ENCODE measurements at places on chromosomes 6 and 20.

GRCh38 chr20:45863543-45864470, 6.4 kb downstream of the ZSWIM3 start:
- DNase-seq: no peak

- no peak for DNase-seq
Measured at GRCh38 chr20:17617212-17617867, 47.5 kb downstream of the DSTN start.

DNA sequence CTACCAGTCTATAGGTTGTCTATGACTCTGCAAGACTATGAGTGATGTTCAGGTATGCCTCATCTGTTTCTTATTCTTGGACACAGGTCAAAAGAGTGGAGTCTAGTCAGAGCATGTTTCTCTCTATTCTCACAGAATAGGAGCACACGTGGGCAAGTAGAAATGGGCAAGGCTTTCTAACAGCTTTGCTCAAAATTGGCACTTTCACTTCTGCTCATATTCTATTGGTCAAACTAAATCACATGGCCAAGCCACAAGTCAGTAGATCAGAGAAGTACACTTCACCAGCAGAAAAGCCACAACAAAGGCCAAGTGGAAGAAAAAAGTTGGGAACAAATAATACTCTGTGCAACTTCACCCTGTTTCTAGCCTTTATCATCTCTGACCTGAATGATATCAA, 354.5 kb upstream of the SYNCRIP start:
- DNase-seq: no peak

DNA sequence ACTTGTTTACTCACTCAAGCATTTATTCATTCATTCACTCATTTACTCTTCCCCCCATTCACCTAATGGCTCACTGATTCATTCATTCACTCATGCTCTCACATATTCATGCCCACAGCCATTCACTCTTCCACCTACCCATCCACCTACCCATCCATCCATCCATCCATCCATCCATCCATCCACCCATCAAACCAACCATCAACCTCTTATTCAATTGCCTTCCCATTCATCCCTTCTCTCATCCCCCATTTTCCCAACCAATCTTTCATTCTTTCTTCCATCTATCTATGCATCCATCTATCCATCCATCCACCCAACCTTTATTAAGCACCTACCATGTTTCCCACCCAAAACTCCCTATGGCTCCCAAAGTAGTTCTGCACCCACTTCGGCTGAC, 1.6 kb upstream of the ARHGAP40 start:
- DNase-seq: no peak

GRCh38 chr20:48350313-48350988, 477.3 kb downstream of the PREX1 start:
- DNase-seq: no peak

GRCh38 chr20:40110311-40110831, 578.7 kb downstream of the MAFB start:
- no peak for DNase-seq

- DNase-seq: no peak
Measured at GRCh38 chr20:32059189-32059588, 7.1 kb downstream of the HCK start.

DNA sequence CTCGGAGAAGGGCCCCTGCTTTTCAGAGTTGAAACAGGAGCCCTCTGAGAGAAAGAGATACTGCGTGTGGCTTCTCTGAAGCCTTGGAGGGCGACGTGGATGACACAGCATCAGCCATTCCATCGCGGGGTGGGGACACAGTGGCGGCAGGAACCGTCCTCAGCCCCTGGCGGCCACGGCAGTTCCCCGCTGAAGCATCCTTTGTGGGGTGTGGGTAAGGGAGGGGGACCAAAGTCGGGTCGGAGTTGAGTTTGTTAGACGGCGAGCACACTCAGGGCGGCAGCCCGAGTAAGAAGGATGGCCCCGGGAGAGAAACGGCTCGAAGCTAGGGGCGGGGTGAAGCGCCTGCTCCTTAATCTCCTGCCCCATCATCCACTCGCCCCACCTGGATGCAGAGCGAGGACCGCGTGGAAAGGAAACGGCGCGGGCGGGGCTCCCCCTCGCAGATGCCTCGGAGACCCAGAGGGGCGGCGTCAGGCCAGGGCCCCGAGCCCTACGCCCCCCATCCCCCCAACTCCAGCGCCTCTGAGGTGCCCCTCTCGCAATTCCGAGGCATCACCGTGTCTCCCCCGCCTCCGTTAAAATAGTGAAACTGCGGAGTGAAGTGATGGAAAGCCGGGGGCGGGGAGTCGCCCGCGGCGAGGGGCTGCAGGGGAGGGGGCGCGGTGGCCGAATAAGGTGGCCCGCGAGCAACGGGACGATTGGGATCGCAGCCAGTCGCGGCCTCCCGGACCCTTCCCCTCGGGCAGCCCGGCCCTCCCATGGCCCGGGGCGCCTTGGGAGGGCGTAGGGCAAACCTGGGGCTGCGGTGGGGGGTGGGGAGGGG, 796 bp upstream of the RREB1 start:
- DNase-seq: peak; percentile 48

- no peak for DNase-seq
Measured at GRCh38 chr6:95099410-95099809, 477.9 kb upstream of the MANEA start.

- DNase-seq: no peak
Measured at GRCh38 chr20:24317224-24317623, 152.2 kb upstream of the SYNDIG1 start.

- DNase-seq: no peak
Measured at GRCh38 chr6:74756923-74757322, 448.9 kb downstream of the COL12A1 start.

DNA sequence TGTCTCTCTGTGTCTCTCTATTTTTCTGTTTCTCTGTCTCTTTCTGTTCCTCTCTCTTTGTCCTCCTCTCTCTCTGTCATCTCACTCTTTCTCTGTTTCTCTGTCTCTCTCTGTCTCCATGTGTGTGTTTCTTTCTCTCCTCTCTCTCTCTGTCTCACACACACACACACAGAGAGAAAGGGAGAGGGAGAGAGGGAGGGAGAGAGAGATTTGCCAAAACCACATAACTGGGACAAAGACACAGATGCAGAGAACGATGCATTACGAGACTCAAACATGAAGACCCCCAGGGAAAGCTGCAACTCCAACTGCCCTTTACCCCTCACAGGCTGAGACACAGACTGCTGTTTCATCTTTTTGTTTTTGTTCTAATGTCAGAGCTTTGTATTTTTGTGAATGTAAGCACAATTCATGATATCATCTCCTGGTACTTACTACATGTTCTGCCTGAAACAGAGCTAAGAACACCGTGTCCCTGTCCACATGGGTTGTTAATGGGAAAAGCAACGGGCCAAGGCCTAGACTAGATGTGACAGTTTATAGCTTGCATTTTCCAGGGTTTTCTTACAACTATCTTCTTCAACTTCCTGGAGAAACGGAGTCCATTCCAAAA, 177.1 kb upstream of the ARID1B start:
- DNase-seq: no peak

DNA sequence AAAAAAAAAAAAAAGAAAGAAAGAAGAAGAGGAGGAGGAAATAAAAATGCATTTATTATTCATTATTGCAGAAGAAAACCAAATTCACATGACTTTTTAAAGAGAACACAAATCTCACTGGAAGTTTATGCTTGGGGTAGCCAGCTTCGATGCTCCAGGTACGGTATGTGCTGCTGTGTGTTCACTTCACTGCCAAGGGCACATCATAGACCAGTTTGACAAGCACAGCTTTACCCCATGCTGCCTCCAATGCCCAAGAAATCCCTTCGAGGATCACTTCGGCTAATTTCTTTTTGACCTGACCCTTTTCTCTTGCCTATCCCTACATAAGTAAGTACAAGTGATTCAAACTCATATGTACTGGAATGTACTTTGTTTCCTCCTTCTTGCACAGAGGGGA, 41.9 kb upstream of the RBM24 start:
- no peak for DNase-seq

GRCh38 chr6:155341130-155341828, 27.0 kb upstream of the TFB1M start:
- DNase-seq: no peak

DNA sequence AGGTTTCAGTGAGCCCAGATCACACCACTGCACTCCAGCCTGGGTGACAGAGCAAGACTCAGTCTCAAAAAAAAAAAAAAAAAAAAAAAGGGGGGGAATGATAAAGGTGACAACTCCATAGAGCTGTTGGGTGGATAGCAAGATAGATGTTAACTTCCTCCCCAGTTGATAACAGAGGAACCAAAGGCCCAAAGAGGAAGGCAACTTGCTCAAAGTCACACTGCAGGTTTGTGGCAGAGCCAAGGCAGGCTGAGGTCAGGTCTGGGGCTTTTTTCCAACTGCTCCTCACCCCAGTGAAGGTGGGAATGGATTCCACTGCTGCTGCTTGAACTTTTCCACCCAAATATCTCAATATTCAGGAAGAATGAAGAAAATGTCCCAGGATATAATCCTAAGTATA, 26.7 kb downstream of the HCK start:
- no peak for DNase-seq

GRCh38 chr20:50649590-50649989, 41.8 kb downstream of the RIPOR3 start:
- no peak for DNase-seq

DNA sequence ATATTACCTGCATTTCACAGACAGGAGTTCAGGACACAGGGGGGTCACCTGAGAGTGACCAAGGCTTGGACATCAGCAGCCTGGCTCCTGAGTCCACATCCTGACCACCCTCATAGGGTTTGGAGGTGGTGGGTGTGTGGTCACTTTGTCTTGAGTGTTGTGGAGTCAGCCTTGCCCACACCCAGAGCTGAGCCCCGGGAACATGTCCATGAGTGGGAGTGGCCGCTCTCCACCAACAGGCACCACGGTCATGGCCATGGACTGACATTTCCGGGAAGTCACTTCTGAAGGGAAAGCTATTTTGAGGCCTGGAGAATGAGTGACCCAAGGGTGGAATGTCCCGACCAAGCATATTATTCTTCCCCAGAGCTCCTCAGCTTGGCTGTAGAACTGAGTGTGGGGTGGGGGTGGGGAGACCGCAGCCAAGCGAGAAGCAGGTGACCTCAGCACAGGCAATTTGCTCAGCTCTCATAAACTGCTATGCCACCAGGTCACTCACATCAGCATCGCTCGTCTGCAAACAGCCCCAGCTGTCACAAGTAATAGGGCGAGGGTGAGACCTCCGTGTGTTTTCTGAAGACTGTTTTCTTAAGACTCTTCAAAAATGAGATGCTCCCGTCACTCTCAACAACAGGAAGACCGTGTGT, 348.6 kb upstream of the CDH4 start:
- no peak for DNase-seq

Data from central memory CD8-positive, alpha-beta T cell (primary cell).